Psoas muscle (tissue), 8 donors: ENCODE measurements at places on chromosomes 12 and 14.
A peak's percentile ranks its signal among the peaks of the same experiment; 100 is the strongest.

DNA sequence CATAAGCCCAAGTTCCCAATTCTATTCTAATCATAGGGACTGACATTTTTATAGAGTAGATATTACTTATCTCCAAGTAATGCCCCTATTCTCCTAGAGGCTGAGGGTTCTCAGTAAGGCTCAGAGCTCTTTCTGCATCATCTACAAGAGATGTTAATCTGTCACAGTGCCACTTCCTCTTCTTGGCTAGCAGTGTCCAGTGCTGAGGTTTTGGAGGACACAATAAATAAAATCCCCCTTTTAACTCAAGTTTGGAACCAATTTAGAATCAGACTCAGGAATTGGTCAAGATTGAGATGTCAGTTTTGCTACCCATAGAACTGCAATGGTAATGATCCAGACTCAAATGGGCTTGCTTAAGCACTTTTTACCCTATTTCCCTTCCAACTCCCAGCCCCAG is 154.1 kb upstream of the ARID2 start:
- DNase-seq, result no peak

DNA sequence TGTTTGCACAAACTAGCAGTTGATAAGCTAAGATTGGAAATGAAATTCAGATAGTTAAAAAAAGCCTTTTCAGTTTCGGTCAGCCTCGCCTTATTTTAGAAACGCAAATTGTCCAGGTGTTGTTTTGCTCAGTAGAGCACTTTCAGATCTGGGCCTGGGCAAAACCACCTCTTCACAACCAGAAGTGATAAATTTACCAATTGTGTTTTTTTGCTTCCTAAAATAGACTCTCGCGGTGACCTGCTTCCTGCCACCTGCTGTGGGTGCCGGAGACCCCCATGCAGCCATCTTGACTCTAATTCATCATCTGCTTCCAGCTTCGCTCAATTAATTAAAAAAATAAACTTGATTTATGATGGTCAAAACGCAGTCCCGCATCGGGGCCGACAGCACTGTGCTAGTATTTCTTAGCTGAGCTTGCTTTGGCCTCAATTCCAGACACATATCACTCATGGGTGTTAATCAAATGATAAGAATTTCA is 335.6 kb downstream of the TMEM121 start:
- no peak for DNase-seq

DNA sequence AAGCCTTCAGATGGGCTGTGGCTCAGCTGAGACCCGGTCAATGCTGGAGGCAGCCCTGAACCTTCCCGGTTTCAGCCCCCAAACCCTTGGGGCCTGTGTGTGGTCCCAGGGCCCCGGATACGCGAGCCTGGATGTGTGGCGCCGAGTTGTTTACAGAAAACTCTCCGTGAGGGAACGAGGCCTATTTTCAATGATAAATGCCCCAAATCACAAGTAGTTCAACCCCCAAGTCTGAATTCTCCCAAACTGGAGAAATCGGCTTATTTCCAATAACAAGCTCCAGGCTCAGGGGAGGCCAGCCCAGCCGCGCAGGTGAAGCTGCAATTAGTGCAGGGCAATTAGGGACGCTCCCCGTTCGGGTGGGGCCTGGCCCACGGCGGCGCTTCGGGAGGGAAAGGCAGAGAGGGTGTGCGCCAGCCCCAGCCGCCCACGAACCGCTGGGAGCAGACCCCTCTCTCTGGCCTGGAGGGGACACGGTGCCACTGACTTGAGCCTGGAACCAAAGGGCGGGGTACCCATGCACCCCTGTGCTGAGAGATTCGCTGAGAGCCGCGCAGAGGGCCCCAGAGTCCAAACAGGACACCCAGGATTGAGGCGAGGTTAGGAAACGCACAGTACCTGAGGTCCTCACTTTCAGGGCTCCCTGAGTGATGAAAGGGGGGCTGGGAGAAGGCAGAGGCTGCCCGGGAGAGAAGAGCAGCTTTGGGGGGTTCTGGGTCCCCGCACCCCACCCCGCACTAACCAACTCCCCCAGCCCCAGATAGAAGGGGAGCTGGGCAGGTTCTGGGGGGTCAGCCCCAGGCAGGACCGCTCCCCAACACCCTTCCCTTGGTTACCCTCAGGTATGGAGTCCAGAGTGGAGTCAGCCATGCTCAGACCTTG is 14.2 kb upstream of the ANKRD9 start:
- DNase-seq, result no peak

- no peak for DNase-seq
These were observed 608 bp downstream of the ZNF410 start for GRCh38 chr14:73887318-73887616.

- DNase-seq, result no peak
These were observed 58.8 kb upstream of the FOXG1 start for GRCh38 chr14:28707814-28708213.

DNA sequence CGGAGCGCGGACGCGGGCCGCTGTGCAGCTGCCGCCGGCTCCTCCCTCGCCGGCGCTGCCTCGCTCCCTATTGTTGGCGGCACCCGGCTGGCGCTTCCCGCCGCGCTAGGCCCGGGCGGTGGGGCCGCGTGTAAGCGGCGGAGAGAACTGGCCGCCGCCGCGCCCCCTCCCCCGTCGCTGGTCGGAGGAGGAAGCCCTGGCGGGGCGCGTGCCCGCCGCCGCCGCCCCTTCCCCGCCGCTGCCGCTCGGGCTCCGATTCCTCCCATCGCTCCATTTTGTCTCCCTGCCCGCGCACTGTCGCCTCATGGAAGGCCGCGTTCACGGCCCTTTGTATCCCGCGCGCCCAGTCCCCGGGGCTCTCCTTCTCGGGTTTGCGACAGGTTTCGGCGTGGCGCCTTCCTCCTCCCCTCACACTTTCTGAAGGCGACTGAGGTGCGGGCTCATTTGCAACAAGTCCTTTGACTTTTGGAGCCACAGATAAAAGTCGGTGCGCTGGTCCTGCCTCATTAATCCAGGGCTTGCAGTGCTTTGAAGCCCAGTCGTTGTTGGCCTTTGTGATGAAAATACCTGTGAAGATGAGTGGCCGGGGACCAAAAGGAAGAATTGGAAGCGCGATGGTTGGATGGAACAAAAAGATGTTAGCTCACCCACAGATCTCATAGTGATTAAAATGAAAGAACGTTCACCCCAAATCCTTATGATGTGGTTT is 707 bp downstream of the CPSF6 start:
- DNase-seq, result peak; percentile 59

DNA sequence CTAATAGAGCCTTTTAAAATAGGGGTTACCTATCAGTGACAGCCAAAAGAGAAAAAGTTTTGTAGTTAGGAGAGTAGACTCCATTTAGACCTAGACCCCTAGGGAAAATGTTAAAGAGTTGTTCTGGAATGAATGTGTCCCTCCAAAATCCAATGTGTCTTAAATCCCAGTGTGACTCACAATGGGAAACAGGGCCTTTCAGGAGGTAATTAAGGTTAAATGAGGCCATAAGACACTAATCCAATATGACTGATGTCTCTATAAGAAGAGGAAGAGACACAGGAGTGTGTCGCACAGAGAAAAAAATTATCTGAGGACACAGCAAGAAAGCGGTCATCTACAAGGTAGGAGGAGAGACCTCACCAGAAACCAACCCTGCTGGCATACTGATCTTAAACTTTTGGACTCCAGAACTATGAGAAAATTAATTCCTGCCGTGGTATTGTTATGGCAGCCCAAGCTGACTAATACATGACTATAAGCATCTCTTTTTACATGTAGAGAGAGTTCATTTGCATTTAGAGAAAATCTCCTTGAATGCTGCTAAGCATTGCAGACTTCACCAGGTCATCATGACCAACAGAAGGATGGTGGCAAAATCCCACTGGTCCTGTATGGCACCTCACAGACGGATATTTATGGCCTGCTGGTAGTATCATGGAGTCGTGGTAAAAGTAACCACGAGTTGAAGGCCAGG is 259.6 kb upstream of the TMTC1 start:
- DNase-seq, result no peak

GRCh38 chr14:92929689-92930608 is 7.0 kb downstream of the CHGA start:
- DNase-seq, result no peak

- DNase-seq, result no peak
These were observed 202.5 kb downstream of the KLHL28 start for GRCh38 chr14:44759277-44759676.

DNA sequence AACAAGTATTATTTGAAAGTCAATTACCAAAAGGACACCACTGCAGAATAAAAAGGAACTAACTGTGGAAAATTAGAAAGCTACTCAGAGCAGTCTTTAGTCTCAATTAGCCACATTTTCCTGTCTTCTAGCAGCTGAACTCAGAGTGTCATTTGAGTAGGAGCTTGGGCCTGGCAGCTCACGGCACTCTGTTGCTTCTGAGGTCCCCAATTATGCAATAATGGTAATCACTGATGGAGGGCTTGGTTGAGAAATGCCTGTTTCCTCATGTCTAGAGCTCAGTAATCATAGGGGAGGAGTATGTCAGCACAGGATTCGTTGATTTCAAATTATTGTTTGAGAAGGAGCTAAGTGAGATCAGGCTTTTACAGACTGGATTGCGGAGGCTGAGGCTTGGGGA is 108.6 kb downstream of the VRK1 start:
- no peak for DNase-seq

DNA sequence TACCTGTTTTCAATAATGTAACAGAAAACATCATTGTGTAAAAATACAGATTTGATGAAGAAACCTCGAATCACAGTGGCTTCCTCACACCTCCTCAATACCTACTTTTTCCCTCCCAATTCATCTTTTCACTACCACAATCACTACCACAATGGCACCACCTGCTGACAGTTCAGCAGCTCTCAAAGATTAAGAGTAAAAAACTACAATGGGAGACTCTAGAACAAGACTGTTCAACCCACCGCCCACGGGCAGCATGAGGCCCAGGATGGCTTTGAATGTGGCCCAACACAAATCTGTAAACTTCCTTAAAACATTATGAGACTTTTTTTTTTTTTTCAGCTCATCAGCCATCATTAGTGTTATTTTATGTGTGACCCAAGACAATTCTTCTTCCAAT is 15.2 kb downstream of the MED6 start:
- DNase-seq, result no peak

- no peak for DNase-seq
These were observed 31.3 kb upstream of the BCAT1 start for GRCh38 chr12:24979976-24980730.

DNA sequence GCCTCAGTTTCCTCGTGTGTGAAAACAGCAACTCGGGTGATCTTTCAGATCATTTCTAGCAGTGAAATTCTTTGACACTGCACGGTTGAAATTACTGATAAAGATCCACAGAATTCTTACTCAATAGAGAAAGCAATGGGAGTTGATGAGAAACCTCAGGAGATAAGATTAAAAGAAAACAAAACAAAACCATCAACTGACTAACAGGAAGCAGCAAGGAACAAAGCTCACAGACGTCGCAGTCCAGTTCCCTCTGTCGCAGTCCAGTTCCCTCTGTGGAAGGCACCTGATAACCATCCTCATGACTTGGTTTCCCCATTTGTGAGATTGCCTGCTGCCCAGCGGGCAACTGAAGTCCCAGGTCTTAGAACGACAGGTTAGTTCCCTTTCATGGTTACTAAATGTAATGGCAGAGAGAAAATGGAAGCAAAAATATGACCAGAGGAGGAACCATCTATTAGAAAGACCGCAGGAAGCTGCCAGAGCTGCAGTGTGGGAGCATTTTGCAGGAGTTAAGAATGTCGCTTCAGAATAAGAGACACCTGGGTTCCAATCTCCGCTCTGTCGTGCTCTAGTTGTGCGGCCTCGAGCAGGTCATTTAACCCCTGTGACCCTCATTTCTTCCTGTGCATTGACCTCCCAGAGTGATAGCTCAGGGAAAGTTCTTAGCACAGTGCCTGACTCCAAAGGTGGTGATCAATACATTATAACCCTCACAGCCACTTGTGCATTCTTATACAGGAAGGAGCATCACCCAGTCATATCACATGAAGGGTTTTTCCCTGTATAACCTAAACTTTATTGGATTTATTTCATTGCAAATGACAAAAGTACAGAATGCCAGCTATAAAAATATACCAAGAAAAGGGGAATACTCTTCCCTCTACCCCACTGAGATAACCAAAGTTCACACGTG is 5.1 kb upstream of the MED13L start:
- no peak for DNase-seq

DNA sequence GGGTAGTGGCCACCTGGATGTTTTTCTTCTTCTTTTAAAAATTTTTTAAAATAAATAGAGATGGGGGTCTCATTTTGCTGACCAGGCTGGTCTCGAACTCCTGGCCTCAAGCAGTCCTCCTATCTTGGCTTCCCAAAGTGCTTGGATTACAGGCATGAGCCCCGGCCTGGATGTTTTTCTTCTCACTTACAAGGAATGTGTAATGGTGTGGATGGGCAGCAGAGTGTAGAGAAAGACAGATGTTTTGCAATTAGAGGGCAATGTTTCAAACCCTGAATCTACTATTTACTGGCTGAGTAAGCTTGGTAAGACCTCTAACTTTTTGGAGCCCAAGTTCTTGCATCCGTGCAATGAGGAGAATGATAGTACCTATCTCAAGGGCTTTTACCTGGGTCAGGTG is 48.1 kb downstream of the ADCK1 start:
- DNase-seq, result no peak

GRCh38 chr12:3732901-3733300 is 20.0 kb downstream of the CRACR2A start:
- DNase-seq, result no peak
